AG09309 (cell line): ENCODE measurements at places on chromosomes 16 and 17.
A peak's percentile ranks its signal among the peaks of the same experiment; 100 is the strongest.

- DNase-seq = no peak
Measured at GRCh38 chr17:62763891-62764600, 44.1 kb downstream of the MARCHF10 start.

- DNase-seq = no peak
Measured at GRCh38 chr17:55453839-55454557, 32.4 kb upstream of the MMD start.

- DNase-seq = no peak
Measured at GRCh38 chr16:53073022-53073421, 18.2 kb downstream of the CHD9 start.

- no peak for DNase-seq
Measured at GRCh38 chr16:50552476-50553101, 4.4 kb downstream of the NKD1 start.

- DNase-seq = no peak
Measured at GRCh38 chr17:40091691-40092397, 8.5 kb downstream of the NR1D1 start.

GRCh38 chr17:68238164-68238870, 9.5 kb upstream of the AMZ2 start:
- no peak for DNase-seq

- DNase-seq = no peak
Measured at GRCh38 chr16:72554935-72555334, 383.0 kb upstream of the PMFBP1 start.

DNA sequence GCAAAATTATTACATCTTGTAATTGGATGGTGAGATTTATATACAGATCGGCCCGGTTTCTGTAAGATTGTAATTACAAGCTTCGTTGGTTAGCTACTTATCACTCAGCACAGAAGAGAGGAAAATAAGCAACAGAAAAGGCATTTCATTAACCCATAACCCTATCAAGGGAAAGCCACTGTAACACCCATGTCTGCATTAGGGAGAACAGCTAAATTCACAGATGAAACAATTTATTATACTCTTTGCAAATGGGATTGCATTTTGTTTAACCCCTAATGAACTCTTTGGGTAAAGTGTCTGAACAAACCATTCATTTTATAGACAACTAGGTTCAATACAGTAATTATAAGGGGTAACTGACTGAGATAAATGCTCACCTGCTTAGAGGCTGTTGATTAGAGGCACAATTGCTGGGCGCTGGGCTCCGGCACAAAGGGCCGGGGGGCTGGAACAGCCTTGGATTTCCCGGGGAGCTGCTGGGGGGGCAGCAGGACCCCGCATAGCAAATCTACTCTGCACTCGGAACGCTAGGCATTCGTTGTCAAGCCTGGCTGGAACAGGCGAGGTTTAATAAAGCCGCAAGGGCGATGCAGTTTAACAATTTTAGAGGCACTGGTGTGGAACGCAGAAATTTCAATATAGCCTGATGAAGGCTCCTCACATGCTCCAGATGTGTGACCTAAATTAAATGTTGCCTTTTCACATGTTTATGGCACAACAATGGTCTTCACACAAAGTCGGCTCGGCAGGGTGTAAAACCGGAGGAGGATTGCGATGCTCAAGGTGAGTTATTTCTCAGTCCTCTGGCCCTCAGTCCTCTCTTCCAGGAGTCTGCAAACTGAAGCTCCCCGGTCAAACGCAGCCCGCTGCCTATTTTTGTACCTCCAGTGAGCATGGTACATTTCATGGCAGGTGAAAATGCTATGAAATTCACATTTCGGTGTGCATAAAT, 134.0 kb upstream of the IRX6 start:
- DNase-seq = no peak

DNA sequence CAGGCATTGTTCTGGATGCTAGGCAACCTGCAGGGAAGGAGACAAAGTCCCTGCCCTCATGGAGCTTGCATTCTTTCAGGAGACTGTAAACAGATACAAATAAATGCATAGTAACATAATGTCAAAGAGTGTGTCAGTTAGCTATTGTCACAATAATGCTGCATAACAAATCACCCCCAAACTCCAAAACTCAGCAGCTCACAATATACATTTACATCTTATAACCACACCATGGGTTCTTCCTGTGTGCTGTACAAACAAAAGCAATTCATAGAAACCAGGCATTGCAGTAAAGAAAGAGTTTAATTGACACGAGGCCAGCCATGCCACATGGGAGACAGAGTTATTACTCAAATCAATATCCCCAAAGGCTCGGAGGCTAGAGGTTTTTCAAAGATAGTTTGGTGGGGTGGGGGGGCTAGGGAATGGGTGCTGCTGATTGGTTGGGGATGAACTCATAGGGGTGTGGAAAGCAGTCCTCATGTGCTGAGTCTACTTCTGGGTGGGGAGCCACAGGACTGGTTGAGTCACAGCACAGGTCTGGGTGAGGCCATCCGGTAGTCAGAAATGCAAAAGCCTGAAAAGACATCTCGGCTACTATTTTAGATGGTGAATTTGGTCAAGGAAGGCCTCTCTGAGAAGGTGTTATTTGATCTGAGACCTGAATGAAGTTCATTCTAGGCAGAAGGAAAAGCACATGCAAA, 79.0 kb downstream of the GPRC5B start:
- no peak for DNase-seq

DNA sequence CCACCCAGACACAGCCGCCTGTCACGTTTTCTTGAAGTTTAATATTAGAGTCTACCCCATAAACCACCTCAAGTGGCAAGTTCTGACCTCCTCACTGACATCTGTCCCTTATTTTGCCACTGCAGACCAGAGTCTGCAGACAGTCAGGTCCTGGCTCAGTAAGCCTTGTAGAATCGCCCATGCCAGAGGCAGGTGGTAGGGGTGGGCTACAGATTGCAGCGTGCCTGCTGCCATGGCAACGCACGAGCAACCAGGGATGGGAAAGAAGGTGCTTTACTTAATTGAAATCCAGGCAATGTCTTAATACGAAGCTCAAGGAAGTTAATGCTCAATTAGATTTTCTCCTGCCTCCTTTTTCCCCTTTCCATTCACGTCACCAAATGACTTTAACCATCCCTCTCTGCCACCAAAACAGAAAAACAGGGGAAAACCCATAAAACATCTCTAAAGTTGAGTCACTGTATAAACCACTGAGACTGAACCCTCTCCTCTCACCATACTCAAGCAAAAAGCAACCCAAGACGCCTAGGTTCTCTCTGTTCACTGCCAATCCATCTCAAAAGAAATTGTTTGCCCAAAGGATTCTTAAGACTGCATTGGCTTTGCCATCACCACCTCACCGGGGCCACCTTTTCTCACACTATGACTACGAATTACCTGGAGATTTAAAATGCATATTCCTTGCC, 228.8 kb downstream of the SLC39A11 start:
- no peak for DNase-seq

GRCh38 chr17:52128721-52129120, 29.8 kb downstream of the CA10 start:
- DNase-seq = no peak

DNA sequence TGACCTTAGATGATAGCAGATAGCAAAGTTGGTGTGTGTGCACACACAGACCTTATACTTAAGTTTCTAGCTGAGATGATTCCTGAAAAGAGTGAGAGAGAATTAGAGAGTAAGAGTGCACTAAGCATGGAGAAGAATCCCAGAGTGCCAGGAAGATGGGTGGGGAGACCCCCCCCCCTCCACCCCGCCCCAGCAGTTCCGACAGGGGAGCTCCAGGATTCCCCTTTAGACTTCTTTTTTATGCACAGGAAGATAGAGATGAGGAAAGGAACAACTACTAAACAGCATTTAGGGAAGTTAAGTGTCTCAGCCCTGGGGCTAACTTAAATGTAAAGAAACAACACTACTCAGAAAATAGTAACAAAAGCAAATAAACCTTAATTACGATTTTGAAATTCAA, 878.0 kb upstream of the GOT2 start:
- DNase-seq = no peak

DNA sequence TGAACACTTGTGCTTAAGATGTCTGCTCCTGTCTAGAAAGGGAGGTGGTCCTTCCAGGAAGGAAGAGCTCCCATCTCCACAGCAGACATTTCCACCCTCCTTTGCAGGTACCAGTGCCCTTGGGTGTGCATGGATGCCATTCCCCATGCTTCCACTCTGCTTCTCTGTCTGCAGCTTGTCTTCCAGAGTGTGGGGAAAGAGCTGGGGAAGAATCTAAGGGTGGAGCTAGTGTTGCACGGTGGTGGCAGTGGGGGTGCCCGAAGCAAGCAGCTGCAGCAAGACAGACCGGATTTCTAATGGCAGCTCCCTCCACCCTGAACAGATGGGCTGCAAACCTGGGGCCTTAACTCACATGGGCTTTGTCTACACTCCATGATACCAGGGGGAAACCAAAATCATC, 22.6 kb upstream of the HOXB13 start:
- DNase-seq = no peak

DNA sequence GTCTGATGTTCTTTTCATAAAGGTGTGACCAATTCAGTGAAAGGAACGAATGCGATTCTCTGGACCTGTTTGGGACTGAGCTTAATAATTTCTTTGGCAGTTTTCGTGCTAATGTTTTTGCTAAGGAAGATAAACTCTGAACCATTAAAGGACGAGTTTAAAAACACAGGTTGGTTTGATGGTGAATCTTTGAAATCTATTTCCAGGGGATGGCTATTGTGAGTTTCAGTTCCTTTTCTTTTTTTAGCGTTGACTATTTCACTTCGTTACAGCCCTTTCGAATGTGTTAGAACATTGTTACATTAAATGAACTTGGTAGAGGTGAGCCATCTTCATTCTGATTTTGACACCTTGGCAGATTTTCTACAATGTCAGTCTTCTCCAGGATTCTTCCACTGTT, 1.2 kb downstream of the TNFRSF17 start:
- DNase-seq = no peak

DNA sequence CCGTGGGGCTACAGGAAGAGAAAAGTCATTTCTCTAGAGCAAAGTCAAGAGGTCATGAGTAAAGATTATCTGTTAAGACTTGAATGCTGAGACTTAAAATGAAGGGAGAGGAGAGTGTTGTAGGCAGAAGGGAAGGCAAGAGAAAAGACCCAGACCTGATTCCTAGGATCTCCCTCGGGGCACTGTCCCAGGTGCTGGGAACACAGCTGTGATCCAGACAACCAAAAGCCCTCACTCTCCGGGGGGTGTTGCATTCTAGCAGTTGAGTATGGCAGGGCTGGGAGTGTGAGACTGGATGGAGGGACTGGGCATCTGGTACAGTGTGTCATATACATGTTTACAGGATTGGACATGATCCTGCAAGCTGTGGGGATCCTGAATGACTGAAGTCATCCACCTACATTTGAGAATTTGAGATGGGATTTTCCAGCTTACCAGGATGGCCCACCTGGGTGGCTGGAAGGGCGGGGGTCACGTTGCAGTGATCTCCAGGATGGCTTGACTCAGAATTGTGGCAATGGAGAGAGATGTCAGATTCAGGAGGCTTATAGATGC, 29.1 kb downstream of the ARSG start:
- DNase-seq = no peak

DNA sequence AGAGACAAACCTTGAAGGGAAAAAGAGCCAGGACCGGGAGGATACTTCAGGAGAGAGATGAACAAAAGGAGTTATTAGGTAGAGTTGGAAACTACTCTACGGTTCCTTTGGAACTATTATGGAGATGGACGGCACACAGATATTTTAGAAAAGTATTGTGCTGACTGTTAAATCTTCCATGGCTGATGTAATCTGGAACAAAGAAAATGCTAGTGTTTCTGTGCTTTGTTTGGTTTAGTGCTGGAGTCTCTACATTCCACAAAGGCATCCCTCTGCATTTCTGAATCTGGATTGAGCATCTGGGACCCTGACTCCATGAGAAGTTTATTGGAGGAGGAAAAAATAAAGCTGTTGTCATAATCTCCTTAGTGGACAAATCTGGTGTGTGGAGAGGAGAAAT, 57.2 kb downstream of the RPGRIP1L start:
- DNase-seq = no peak

DNA sequence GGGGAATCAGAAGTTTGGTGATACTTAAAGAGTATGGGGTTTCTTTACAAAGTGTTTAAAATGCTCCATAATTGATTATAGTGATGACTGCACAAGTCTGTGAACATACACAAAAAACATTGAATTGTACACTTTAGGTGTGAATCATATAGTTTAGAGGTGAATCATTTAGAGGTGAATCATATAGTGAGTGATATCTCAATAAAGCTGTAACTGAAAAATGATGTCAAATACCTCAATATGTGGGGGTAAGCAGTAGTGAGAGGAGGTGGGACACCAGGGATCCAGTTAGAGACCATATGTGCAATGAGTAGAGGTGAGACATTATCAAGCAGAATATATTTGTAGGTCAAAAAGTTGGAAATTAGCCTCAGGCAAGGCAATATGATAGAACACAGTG, 264.5 kb downstream of the PMP22 start:
- DNase-seq = no peak

DNA sequence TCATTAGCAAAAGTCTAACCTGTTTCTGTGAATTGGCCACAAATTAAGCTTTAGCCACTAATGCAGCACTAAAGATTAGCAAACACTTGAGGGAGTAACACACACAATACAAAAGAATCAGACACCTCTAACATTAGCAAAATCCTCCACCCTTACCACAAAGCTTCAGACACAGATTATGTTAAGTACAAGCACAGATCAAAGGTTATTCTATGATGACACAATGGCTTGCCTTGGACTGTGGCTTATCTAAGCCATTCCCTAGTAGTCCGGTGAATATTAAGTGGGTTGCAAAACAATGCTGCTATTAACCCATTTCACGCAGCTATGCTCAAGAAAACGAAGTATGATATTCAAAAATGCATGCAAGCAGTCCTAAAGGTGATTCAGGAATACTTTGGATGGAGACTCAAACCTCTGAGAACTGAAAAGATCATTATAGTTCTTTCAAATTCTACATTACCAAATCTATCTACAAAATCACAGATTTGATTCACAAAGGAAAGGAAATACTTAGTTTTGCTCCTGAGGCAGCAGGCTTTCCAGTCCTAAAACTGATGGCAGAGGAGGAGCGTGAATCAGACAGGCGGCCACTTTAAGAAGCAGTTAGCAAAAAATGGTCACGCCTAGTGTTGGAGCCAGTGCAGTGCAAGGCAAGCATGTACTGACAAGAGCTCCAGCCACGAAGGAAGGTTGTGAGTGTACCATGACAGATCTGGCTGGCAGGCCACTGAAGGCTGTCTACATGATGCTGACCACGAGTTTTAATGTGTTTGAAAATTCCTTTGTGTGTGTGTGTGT, 67.2 kb downstream of the PARN start:
- DNase-seq = peak; percentile 27

- peak; percentile 88 for DNase-seq
Measured at GRCh38 chr17:75046407-75047289, at the start of the genes ATP5PD and KCTD2. Gene ATP5PD (minus strand): TSS chr17:75046969. CDS start chr17:75042650, 4,319 bp downstream. Gene KCTD2 (plus strand): TSS chr17:75047225. CDS start chr17:75047251, 26 bp downstream.

GRCh38 chr17:77769762-77770161, 188.7 kb upstream of the TNRC6C start:
- no peak for DNase-seq

GRCh38 chr17:8734876-8735275, 9.8 kb downstream of the CCDC42 start:
- DNase-seq = no peak

- DNase-seq = no peak
Measured at GRCh38 chr17:75250009-75250471, 11.4 kb downstream of the GGA3 start.
